Caudate nucleus (tissue), 63 donors: ENCODE measurements at places on chromosomes 4 and X.

- no peak for DNase-seq
These were observed 112.3 kb downstream of the ASB9 start for GRCh38 chrX:15157624-15158023.

DNA sequence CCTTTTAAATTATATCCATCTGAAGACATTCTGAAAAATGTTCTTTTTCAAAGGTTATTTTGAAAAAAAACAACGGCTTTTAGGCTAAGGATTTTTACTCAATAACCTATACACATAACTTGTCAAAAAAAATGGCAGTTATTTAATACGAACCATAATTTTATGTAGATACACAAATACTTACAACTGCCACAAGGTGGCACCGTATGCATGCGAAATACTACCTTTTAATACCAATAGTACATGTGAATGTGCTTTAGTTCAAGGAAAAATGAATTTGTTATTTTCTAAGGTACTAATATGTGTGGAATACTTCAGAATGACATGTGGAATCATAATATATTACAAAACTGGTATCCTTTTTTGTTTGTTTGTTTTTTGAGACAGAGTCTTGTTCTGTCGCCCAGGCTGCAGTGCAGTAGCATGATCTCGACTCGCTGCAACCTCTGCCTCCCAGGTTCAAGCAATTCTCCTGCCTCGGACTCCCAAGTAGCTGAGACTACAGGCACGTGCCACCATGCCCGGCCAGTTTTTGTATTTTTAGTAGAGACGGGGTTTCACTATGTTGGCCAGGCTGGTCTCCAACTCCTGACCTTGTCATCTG, 4.6 kb upstream of the MAD2L1 start:
- peak; percentile 5 for DNase-seq

GRCh38 chrX:16722481-16722880, 3.1 kb downstream of the SYAP1 start:
- DNase-seq: no peak

DNA sequence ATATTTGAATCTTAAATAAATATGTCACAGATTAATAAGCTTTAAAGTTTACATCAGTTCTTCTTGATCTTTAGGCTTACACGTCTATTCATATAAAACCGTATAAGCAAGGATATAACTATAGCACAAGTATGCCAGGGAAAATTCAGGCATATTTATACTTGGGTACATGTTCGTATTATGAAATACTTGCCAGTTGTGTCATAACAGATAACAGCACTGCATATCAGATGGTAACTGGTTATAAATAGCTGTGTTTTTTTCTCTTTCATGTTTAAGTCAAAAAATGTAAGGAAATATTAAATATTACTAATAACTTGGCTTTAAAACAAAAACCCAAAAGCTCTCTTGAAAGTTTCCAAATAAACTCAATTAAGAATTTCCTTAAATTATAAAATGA, 17.5 kb downstream of the BRWD3 start:
- DNase-seq: no peak

- DNase-seq: no peak
These were observed 141.4 kb downstream of the AMELX start for GRCh38 chrX:11434607-11435006.

DNA sequence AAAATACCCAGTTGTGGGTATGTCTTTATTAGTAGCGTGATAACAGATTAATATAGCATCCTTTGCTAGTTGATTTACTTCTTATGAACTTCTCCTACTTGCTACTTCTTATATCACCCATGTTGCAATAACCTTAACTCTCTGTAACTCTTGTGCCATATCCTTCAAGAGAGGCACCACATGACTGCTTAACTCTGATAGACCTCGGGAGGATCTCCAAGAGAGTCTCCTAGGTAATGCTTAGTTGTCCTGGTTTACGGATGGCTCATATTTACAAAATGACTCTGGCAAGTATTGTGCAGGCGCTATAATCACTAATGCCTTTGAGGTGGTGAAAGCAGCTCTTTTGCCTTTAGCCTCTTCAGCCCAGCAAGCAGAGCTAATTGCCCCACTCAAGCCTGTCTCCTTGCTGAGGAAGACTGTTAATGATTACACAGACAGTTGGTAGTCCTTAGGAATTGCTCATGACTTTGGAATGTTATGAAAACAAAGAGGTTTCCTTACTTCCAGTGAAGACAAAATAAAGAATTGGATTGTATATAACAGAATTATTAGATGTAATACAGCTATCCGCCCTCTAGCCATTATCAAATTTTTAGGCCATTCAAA, 1305.8 kb downstream of the PCDH7 start:
- no peak for DNase-seq

DNA sequence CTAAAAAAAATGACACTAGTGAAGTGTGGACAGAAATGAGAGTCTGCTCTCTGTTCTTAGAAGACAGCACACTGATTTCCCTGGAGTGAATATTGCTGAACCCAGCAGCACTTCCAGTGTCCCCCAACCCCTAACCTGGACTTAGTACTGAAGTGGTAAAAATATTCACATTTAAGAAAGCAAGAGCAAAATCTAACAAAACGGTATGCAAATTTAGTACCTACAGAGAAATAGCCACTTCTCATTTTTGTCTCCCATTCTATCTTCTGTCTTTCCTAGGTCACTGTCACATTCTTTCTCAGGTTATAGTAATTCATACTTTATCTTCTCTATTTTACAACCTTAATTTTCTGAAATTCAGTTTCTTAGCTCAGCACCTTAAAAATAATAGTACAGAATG, 274.7 kb downstream of the CFAP299 start:
- DNase-seq: no peak

DNA sequence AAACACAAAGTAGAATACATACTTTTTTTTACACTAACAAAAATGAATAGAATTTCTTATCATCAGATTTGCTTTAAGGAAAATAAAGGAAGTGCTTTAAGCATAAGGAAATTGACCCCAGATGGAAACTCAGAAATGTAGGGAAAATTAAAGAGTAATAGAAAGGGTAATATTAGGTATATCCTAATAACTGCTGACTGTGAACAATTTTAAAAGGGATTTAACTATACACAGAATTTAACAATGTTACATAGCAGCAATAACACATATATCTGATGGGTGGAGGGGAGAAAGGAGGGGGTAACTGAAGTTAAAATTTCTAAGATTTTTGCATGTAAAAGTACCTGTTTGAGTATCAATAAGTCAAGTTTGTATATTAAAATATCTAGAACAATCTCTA, 8.6 kb downstream of the CDKL2 start:
- DNase-seq: no peak

DNA sequence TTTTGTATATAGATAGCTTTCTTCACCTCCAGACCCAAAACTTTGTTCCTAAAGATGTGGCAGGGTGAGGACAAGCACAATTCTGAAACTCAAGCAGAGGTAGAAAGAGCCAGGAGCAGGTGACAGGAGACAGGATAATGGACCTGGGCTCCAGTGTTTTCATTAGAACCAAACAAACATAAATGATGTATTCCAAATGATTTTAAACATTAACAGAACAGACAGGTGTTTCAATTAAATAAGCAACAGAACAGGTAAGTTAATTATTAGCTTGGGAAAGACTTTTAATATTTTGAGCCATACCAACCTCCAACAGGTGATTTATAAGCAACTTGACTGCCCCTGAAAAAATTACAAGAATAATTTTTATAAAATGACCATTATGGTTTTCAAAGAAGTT, 459.4 kb upstream of the LCORL start:
- DNase-seq: no peak

- DNase-seq: no peak
These were observed 58.1 kb downstream of the MAML3 start for GRCh38 chr4:140095694-140096482.
